ENCODE measurements at places on chromosomes 11 and 22. TPM values are rescaled to one million over a fixed set of nuclear protein-coding genes. Genes with fewer than 3 reads are reported as not detected.

GRCh38 chr11:4891996-4892640 lies 10.4 kb downstream of the OR51T1 start:
- no peak for DNase-seq

The ZDHHC13 gene
- total RNA-seq = 27.8 TPM

The TAF10 gene
- total RNA-seq = 134 TPM

The SMTNL1 gene
- total RNA-seq = not detected

The CD6 gene
- total RNA-seq = 308 TPM

Measured in activated T-helper 2 cell treated with anti-CD3 and anti-CD28 coated beads, Interferon-gamma antibody, Interleukin-2, Interleukin-4, amounts not matched to agents 10 μg/mL and 5 μg/mL and 100 μg/mL, durations not matched to agents 14 hours and 24 hours and 36 hours (primary cell).